Transverse colon (tissue), 4 donors: ENCODE measurements at places on chromosomes 3 and 15. TPM values are rescaled to one million over a fixed set of nuclear protein-coding genes. Genes with fewer than 3 reads are reported as not detected.

Gene MUSTN1
- 16.8 TPM for total RNA-seq

DNA sequence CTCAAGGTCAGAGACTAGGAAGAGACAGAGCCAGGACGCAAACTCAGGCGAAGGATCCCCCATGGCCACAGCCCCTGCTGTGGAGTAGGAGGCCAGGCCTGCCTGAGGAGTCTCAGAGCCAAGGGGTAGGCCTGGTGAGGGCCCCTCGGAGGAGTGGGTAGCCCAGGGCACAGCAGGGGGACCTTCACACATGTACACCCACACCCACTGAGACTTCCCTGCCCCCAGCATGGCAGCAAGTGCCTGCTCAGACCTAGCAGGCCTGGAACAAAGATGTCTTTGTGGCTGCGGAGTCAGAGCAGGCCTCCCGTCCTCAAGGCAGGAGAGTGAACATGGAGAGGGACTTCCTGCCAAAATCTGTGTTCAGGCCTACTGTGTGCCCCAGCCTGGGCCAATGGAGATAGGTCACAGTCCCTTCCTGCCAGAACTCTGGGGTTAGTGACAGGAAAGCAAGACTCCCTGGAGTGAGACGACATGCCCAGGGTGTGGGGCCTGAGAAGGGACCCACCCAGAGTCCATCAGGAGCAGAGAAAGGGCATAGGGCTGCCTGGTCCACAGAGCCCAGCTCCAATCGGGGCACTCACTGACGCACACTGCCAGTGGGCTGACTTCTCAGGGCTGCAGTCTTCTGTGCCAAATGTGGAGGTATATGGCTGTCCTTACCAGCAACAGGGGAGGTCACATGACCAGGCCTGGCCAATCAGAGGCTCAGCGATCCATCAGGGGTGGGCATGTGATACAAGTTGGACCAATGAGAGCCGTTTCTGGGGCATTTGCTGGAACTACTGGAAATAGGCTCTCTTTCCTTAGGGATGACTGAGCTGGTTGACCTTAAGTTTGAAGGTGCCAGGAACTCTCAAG is 2.3 kb downstream of the GRIP2 start:
- no peak for DNase-seq

DNA sequence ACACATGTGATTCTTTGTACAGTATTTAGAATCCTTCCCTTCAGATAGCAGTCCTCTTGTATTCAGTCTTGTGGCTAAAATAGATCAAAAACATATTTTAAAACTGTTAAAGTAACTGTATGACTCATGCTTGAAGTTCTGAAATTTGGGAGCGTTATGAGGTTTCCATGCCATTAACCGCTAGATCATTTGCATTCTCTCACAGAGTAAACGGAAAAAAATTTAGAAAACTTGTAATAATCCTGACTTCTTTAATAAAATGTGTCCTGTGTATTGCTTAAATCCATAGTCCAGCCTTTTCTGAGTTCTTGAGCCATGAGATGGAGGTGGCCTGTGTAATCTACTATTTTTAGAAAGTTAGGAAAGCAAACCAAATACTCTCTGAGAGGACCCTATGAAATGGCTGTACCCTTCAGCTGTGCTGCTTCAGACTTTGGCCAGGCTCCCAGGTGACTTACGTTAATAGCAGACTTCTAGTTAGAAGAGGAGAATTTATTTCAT is 33.8 kb downstream of the MBNL1 start:
- DNase-seq = peak; percentile 55

Gene MCF2L2
- 1.9 TPM for total RNA-seq

DNA sequence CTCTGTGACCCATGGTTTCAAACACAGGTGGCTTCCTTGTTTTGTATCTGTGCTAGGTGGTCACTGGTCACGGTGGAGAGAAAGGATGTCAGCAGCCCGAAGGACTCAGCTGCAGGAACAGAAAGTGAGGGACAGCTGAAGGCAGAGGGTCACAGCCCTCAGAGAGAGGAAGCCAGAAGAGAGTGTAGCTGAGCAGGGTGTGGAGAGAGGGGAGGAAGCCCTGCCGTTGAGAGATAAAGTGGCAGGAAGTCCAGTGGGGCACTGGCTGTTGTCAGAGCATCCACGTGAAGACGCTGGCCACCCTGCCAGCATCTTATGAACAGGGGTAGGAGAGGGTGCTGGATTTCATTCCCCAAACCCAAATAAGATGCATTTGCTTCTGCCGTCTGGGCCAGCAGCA is 36.9 kb downstream of the LIMD1 start:
- no peak for DNase-seq

Gene SOX14
- total RNA-seq = not detected

Gene FBXW12
- not detected for total RNA-seq

DNA sequence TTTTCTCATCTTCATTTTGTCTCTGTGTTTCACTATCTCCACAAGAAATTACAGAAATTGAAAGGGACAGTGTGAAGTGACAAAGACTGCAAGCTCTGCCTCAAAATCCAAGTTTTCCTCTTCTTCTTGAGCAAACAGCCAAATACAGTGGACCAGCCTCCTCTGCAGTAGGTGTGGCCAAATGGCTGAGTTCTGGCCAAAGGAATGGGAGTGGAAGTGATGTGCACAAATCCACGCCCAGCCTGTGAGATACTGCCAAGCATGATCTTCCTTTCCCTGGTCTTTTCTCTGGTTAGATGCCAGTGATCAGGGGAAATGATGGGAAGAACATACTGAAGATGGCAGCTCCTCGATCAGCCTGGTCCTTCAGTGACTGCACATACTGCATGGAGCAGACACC is 111.0 kb upstream of the CPNE4 start:
- no peak for DNase-seq

Gene GASK1A
- total RNA-seq = 4.6 TPM

Gene CPNE9
- total RNA-seq = not detected

GRCh38 chr3:134752761-134753461 is 42.1 kb upstream of the EPHB1 start:
- DNase-seq = no peak

GRCh38 chr3:150798122-150798618 is 35.2 kb upstream of the SIAH2 start:
- peak; percentile 14 for DNase-seq

Gene GOLGA6L4
- 61.7 TPM for total RNA-seq

Gene IQGAP1
- total RNA-seq = 354 TPM

Gene RAD54L2
- total RNA-seq = 13.1 TPM

Gene FAM174B
- 16.1 TPM for total RNA-seq
